ENCODE measurements at places on chromosomes 5 and 9.

DNA sequence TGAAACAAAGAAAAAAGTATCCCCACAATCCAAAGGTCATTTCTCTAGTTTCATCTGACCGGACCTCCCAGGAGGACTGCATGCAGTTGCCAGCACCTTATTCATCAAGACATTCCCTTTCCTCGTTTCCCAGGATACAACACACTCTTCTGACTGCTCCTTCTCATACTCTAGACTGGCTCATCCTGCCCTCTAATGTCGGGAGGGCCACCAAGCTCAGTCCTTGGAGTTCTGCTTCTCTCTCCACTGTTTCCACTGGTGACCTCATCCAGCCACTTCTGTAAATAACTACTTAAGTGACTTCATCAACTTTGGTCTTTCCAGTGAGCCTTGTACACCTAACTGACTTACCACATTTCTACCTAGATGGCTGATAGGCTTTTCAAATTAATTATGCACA is 179.1 kb downstream of the EPB41L4A start:
- DNase-seq: no peak

- DNase-seq: peak; percentile 18
Observed at GRCh38 chr5:154320224-154321089, 125.3 kb upstream of the SAP30L start.

- no peak for DNase-seq
Observed at GRCh38 chr5:122149321-122150090, 20.2 kb downstream of the ZNF474 start.

DNA sequence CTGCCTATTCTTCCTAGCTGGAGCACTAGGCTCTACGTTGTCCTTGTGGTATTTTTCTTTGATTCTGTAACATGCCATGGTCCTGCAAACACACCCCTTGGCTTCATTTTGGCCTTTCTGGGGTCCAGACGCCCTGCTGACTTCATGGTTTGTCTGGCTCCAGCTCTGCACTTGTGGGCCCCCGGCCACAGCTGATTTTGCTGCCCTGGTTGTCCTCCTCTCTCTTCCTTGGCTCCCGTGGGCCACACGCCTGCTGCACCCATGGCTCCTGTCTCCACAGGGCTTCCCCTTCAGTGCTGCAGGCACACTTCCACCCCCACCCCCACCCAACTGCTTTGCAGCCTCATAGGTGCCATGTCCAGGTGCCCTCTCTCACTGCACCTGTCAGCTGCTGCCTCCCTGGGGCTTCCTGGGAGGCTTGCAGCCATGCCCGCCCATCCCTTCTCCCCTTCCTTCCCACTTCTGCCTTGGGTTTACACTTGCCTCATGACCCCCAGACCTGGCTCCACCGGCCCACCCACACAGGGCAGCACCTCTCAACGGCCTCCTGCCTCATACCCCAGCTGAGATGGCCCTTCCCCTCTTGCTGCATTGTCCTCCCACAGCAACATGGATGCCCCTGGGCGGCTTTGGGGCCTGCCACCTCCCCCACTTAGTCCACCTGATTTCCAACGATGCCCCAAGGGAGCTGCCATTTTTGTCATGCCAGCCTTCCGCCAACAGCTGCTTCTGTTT is 25.6 kb downstream of the SLC6A3 start:
- no peak for DNase-seq

DNA sequence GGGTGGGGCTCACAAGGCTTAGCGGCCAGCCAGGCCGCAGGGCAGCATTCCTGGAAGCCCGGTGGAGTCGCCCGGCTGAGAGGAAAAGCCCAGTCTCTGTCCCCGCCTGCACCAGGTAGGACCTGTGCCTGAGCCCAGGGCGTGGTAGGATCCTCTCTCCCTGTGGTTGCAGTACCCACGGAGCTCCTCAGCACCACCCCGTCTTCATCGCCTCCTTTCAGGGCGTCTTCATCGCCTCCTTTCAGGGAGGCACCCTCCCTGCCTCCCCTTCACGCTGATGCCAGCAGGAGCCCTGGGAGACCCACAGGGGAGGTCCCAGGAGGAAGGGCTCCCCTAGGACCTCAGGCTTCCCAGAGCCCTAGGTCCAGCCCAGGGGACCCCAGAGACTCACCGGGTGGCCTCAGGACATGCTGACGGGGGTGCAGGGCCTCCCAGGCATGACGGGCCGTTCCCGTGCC is 53.3 kb upstream of the NOTCH1 start:
- no peak for DNase-seq

- DNase-seq: no peak
Observed at GRCh38 chr5:126988021-126988569, 42.3 kb downstream of the MARCHF3 start.

DNA sequence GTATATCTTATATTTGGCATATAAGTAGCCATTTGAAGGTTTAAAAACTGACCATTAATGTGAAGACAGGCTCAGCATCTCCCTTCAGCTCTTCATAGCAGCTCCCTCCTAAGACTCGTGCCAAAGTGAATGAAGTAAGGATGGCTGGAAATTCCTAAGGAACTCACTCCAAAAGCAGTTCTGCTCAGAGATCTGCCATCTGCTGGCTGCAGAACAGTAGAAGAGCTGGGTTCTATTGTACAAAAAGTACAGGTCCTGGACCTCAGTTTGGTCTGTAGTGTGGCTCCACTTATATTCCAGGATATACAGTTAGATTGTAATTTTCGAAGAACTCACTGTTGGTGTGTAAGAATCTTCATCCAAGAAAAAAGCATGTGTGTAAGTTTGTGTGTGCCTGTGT is 104.9 kb upstream of the RUSC2 start:
- DNase-seq: peak; percentile 81

- DNase-seq: peak; percentile 81
Observed at GRCh38 chr5:126402621-126403555, 20.3 kb upstream of the GRAMD2B start.

- DNase-seq: no peak
Observed at GRCh38 chr9:118836891-118837290, 532.3 kb downstream of the BRINP1 start.

DNA sequence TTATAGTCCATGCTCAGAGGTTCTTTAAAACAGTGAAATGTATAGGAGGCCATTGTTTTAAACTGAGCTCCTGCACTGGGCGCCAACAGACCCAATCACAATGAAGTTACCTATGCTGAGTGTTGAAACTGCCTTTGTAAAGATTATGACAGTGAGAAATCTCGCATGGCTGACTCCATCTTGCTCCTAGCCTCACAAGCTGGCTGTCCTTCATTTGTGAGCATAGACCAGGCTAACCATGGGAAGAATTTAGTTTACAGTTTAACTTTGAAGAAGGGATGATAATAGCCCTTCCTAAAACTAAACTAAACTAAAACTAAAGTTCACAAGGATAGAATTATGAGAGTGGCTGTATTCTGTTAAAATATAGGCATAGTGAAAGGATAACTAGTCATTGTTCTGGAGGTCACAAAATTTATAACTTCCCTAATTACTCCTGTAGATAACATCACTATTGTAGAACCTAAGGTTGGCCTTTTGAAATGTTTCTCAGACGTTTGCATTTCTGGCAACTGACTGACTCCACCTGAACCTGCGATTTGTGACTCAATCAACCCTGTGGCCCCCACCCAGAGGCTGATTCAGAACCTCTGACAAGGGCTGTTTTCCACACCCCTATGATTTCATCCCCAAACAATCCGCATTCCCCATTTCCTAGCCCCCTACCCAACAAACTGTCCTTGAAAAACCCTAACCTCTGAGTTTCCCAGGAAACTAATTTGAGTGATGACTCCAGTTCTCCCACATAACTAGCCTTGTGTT is 59.1 kb downstream of the HMHB1 start:
- no peak for DNase-seq

- no peak for DNase-seq
Observed at GRCh38 chr5:10910261-10910660, 149.2 kb upstream of the DAP start.

- DNase-seq: peak; percentile 17
Observed at GRCh38 chr5:154472871-154473580, 5.0 kb downstream of the HAND1 start.

DNA sequence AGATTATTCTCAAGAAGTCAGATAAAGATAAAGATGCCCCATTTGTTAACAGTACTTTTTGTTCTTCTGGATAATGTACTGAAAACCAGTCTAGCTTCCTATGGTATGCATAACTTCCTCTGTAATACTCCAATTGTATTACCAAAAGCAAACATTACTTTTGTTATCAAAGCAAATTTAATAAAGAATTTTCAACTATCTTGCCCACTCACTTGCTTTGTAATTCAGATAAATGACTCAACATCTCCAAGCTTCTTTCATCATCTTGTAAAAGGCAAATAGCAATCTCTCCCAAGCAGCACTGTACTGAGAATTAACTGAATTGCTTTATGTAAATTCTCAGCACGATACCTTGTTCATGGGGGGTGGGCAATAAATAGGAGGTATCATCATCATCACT is 98.3 kb downstream of the NFIB start:
- no peak for DNase-seq

DNA sequence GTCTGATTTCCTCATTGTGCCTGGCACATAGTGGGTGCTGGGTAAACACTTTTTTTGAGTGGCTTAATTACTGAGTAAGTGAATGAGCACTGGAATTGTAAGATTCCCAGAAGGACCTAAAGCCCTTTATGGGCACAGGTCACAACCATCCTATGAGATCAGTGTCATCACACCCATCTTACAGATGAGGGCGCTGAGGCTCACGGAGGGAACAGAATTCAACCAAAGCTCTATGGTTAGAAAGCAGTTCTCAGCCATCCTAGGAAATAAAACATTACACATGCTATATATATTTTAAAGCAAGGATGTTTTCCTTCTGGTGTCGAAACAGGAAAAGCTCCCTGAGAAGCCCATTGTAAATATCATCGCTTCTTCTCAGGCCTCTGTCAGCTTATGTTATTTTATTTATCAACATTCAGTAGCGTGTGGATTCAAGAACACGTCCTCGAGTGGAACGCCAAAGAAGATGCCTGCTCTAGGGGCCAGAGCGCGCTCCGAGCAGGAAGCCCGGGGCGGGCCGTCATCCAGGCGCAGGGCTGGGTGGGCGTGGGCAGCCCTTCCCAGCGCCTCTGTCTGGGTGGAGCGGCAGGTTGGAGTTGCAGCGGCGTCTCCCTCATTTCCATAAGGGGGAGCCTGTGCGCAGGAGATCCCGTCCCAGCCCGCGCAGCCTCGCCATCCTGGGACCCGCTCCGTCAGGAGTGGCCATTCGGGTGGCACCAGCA is 155.8 kb upstream of the SMIM23 start:
- peak; percentile 16 for DNase-seq

DNA sequence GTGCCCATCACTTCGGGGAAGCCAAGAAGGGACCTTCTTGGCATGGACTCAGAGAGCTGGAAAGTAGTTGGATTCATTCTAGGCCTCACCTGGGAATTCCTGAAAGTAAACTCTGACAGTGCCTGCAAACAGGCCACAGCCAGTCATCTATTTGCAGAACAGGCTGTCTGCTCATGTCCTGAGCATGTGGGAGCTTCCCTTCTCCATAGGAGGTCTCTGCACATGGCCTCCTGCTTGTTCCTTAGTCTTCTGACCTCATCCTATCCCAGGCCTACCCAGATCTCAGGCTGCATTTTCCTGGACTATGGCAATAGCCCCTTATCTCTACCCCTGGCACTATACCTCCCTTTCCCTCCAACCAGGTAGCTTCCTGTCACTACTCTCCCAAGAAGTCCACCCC is 67.2 kb upstream of the FSTL4 start:
- no peak for DNase-seq

DNA sequence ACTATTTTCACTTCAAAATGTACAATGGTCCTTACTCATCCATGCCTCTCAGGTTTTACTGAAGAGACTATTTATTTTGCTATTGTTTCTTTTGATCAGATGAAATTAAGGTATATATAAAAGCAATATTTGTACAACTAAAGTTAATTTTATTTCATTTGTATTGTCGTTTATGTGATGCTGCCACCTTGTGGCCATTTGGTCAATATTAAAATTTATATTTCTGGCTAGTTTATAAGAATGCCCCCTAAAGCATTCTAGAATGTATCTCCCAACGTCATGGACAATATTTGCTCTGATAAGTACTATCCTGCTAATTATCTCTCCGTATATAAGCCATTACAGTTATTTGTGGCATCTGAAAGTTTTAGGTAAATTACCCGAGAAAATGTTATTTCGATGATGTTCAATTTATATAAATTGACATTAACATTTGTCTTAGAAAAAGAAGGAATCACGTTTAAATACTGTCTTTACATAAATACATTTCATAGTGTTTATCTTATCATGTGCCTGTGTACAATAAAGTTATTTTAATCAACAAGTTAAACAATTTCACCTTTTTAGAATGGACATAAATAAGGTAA is 680.0 kb downstream of the TAF11L14 start:
- peak; percentile 31 for DNase-seq

DNA sequence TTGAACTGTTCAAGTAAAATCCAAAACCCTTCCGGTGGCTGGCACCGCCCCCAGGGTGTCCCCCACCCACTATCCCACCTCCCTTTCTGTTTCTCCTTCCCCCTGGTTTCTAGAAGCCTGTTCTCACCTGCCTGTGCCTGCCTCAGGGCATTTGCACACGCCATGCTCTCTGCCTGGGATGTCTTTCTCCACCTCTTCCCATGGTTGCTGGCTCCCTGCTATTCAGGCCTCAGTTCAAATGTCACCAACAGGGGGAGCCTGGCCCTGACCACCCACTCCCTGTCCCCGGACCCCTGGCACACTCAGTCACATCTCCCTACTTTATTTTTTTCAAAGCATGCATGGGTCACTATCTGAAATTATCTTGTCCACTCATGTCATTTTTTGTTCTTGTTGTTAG is 39.9 kb upstream of the EEIG1 start:
- DNase-seq: no peak

DNA sequence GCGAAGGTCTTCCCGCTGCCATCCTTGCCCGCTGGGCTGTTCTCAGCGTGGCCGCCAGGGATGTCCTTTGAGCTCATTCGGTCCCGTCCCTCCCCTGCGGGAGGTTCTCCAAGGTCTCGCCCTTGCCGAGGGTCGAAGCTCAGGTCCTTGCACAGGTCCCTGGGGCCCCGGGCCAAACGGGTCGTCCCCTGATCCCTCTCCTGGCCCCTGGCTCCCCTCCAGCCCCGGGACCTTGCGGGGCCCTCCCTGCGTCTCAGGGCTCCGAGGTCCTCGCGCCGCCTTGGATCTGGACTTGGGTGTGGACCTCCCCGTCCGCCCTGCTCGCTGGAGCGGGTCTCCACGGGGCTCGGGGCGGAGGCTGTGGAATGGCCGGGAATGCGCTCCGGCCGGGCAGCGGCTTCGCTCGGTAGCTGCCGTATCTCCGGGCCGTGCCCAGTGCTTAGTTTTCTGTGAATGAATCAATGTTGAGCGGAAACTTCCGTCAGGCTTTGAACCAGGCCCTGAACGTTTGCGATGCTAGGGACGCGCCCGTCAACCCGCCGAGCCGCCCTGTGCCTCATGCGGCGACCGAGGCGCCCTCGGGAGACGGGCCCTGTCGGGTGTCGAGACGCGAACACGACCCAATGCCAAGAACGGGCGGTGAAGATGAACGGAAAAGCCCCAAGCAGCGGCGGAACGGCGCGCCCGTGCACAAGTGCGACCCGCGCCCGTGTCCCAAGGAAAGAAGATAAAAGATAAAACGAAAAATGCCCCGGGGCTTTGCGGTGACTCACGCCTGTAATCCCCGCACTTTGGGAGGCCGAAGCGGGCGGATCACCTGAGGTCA is 780 bp downstream of the RNU6ATAC start:
- peak; percentile 46 for DNase-seq
